SJCRH30 (cell line): ENCODE measurements at places on chromosomes 12 and 14. TPM values are rescaled to one million over a fixed set of nuclear protein-coding genes. Genes with fewer than 3 reads are reported as not detected.

ANO4 gene
- total RNA-seq = 0.16 and 0.18 TPM in 2 replicates

OR11G2 gene
- total RNA-seq = not detected in 2 replicates

TEX52 gene
- total RNA-seq = 0.20 TPM in 1 of 2 replicates, not detected in the other

ETV6 gene
- 5.1 and 5.6 TPM in 2 replicates for total RNA-seq

RHEBL1 gene
- total RNA-seq = 8.8 and 9.0 TPM in 2 replicates

AGAP2 gene
- 38.6 and 39.7 TPM in 2 replicates for total RNA-seq

RIPK3 gene
- total RNA-seq = not detected in 2 replicates

SNAPC1 gene
- 7.0 and 8.8 TPM in 2 replicates for total RNA-seq

KCNJ8 gene
- total RNA-seq = 0.20 and 0.28 TPM in 2 replicates

NELL2 gene
- 2.7 and 4.8 TPM in 2 replicates for total RNA-seq

KLHL42 gene
- total RNA-seq = 24.3 and 25.9 TPM in 2 replicates

SLC22A17 gene
- total RNA-seq = 2.7 and 2.8 TPM in 2 replicates

C14orf39 gene
- total RNA-seq = 0.86 and 1.9 TPM in 2 replicates

KCNH5 gene
- not detected in 2 replicates for total RNA-seq

FSCB gene
- not detected in 2 replicates for total RNA-seq

OTOGL gene
- total RNA-seq = 0.10 and 0.13 TPM in 2 replicates

FAM222A gene
- total RNA-seq = 17.5 and 18.9 TPM in 2 replicates

ENDOU gene
- not detected in 2 replicates for total RNA-seq

LAG3 gene
- 0.16 TPM in 1 of 2 replicates, not detected in the other for total RNA-seq

KLRK1 gene
- total RNA-seq = not detected in 2 replicates

HSPB8 gene
- 2.9 and 3.3 TPM in 2 replicates for total RNA-seq

ACSS3 gene
- 19.5 and 24.4 TPM in 2 replicates for total RNA-seq

RNU4-1 gene
- total RNA-seq = under 0.01 TPM in 2 replicates

IQSEC3 gene
- 0.05 TPM in 1 of 2 replicates, not detected in the other for total RNA-seq

MEG3 gene
- total RNA-seq = 241 and 419 TPM in 2 replicates

FOXN4 gene
- total RNA-seq = not detected in 2 replicates

KRT82 gene
- total RNA-seq = not detected in 2 replicates

FAIM2 gene
- total RNA-seq = 0.58 and 0.67 TPM in 2 replicates

CFAP73 gene
- total RNA-seq = not detected in 2 replicates

KCNH3 gene
- 0.03 and 0.12 TPM in 2 replicates for total RNA-seq

MMP17 gene
- 0.68 and 2.3 TPM in 2 replicates for total RNA-seq

VASH1 gene
- total RNA-seq = 11.1 and 11.5 TPM in 2 replicates

TAPBPL gene
- total RNA-seq = 2.2 and 4.9 TPM in 2 replicates

INHBE gene
- 17.0 and 32.9 TPM in 2 replicates for total RNA-seq
